ENCODE measurements at places on chromosomes 11 and 22.

DNA sequence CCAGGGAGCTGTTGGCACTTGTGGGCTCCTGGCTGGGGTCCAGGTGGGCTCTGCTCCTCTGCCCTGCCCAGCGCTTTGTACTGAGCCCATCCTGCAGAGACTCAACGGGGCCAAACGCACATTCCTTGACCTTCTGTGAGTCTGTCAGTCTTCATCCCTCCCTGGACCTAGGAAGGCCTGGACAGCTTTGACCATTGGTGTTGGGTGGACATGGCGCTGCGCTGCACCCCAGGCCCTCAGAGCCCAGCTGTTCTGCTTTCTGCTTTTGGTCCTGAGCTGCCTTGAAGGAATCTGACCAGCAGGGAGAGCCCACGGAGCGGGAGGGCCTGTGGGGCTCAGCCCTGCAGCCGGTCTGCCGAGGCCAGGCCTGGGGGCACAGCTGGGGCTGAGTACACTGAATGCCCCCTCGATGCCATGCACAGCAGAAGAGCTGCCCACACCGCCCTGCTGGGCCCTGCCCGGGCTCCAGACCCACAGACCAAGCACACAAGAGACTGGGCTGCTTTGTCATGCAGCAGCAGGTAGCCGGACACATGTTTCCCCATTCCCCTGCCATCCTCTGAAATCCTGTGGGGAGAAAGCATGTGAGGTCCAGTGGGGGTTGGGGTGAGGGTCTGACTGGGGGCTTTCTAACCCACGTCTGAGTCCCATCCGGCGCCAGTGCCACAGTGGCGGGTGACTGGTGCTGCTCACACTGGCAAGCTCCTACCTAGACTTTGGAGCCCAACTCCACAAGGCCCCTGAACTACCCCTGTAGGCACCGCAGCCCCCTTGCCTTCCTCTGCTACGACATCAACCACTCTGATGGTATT, 24.1 kb upstream of the CCDC188 start:
- DNase-seq: no peak

DNA sequence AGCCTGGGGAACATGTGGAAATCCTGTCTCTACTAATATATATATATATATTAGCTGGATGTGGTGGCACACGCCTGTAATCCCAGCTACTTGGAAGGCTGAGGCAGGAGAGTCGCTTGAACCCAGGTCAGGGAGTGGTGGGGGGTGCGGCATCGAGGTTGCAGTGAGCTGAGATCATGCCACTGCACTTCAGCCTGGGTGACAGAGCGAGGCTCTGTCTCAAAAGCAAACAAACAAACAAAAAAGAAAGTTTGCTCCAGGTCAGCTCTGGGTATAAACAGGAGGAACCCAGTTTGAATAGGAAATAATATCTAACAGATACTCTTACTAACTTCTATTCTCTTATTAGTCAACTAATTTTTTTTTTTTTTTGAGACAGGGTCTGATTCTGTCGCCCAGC, 34.3 kb upstream of the CECR2 start:
- no peak for DNase-seq

GRCh38 chr11:73872749-73873357, 3.8 kb downstream of the COA4 start:
- DNase-seq: no peak

DNA sequence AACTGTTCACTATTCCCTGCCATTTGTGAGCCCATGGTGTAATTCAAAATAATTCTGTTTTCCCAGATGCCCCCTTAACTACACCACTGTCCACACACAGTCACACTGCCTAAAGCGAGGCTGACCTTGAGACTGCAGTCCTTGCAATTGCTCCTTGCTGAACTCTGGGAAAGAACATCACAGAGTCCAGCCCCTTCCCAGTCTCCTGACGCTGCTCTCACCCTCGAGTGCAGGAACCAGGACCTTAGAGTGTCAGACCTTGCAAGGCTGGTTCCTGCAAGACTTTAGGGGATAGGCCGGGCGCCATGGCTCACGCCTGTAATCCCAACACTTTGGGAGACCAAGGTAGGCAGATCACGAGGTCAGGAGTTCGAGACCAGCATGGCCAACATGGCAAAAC, 33.6 kb downstream of the AHNAK start:
- DNase-seq: no peak

DNA sequence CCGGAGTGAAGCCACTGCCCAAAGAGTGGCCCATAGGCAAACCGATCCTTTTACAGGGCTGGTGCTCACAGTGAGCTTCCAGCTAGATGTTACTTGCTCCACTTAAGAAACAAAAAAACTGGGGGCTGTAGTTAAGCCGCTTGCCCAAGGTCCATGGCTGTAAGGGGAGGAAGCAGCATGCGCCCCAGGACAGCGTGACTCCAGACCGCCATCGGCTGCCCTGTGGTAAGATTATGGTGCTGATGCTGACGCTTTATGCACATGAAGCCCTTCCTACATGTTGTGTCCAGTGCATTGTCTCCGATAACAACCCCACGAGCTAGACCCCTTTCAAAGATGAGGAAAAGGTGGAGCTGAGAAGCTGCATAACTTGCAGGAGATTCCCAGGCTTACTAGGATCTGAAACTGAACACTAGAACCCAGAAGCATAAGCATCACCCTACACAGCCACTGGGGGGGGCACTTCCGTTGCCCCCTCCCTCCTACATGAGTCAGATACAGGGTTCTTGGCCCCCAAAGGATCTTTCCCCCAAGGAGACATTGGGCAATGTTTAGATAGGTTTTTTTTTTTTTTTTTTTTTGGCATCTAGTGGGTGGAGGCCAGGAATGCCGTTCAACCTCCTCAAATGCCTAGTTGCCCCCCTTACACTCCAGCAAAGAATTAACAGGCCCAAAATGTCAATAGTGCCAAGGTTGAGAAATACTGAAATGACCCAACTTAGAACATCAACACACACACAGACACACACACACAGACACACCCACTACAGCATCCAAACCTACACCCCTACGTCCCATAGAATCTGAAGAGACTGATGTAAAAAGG, 53.9 kb downstream of the MN1 start:
- DNase-seq: no peak

- no peak for DNase-seq
These were observed 837.7 kb upstream of the CNTN5 start for GRCh38 chr11:98183034-98183433.

GRCh38 chr11:72222106-72222891, 2.3 kb upstream of the INPPL1 start:
- no peak for DNase-seq

DNA sequence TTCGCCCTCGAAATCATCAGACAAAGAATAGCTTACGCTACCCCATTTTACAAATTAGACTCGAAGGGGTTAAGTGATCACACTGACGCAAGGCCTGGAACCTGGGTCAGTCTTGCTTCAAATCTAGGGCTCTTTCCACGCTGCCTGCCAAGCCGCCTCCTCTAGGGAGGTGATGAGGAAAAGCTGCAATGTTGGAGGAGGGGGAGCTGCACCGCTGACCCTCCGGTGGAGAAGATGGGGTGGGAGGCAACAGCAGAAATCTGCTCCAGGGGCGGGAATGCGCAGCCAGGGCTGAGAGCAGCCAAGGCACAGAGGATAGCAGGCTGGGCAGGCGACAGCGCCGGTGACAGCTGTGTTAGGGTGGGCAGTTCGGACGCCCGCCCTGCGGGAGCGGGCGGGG, 595 bp downstream of the SYVN1 start:
- no peak for DNase-seq

- DNase-seq: no peak
These were observed 37.7 kb downstream of the DDI1 start for GRCh38 chr11:104073950-104074705.

GRCh38 chr11:120343429-120343828, 7.2 kb downstream of the ARHGEF12 start:
- DNase-seq: no peak

- no peak for DNase-seq
These were observed 21.4 kb upstream of the DKK3 start for GRCh38 chr11:12029738-12030363.

DNA sequence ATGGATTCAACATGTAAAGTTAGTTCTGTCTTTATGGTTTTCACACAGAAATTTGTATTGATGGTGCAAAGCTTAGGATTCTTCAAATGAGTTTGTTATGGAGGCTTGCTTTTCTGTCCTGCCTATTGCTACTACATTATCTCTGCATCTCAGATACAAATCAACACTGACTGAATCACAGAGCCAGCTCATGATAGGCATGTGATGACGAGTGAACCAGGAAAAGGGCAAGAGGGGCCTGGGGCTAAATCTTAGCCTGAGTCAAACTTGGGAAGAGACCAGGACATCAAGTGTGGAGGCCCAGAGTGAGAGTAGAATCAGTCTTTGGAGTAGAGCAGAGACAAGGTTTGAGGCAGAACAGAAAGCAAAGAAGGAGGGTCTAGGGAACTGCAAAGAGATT, 107.1 kb upstream of the CD44 start:
- DNase-seq: no peak

DNA sequence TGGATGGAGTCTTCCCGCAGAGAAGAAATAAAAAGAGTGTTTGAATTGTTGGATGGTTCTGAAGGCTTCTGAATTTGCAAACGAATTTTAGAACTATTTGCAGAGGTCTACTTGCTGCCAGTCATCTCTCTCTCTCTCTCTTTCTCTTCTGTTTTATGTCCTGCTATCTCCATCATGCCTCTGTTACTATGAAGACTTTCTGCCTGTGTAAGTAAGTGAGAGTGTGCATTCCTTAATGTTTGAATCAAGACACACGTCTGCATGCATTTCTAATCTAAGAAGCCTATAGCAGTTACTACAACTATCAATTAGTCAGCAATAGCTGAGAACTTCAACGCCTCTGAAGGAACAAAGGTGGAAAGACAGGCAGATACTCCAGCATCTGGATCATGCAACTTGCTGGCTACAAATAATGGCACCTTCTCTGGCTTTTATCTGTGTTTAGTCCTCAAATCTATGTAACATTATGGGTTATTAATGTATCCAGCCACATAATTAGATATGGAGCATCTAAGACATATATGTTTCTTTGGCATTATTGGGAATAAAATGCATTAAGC, 191.5 kb upstream of the BLID start:
- no peak for DNase-seq

DNA sequence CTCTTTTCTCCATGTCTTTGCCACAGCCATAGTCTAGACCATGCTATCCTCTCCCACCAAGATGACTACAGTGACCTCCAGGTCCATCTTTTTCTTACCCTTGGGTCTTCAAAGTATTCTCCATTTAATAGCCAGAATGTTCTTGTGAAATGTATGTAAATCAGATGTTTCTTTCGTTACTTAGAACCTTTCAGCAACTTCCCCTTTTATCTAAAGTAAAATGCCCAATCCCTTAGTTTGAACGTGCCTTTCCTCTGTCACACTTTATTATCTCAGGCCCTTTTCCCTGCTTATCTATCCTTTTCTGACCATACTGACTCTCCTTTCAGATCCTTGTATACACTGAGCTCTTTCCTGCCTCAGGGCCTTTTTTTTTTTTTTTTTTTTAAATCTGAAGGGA, 17.9 kb downstream of the RBM4B start:
- DNase-seq: no peak

DNA sequence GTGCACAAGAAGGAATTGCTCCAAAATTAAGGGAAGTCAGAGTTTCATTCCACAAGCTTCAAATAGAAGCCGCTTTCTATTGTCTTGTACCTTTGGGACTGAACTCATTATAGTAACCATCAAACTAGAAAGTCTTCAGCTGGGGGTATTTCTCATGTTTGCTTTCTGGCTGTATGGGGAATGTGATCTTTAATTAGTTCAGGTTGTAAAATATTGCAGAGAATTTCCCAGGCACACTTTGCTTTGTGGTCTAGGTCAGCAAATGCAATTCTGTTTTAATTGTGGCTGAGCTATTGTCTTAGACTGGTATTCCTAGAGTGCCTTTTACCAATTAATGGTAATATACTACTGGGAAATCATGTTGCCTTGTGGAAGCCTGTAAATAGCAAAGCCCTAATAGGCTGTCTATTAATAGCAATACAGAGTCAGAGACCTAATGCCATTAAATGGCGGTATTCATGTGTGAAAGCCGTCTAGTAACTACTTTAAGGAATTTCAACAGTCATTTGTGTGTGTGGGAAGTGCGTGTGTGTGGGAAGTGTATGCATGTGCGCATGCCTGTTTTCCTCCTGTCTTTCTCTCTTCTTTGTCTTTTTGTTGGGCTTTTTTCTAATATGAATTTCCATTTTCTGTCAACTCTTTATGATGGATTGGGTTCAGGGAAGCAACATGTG, 276.6 kb downstream of the FAT3 start:
- DNase-seq: no peak

- no peak for DNase-seq
These were observed 7.5 kb upstream of the ST3GAL4 start for GRCh38 chr11:126347751-126348668.

GRCh38 chr11:74255741-74256375, 55.6 kb downstream of the P4HA3 start:
- DNase-seq: peak; percentile 59

DNA sequence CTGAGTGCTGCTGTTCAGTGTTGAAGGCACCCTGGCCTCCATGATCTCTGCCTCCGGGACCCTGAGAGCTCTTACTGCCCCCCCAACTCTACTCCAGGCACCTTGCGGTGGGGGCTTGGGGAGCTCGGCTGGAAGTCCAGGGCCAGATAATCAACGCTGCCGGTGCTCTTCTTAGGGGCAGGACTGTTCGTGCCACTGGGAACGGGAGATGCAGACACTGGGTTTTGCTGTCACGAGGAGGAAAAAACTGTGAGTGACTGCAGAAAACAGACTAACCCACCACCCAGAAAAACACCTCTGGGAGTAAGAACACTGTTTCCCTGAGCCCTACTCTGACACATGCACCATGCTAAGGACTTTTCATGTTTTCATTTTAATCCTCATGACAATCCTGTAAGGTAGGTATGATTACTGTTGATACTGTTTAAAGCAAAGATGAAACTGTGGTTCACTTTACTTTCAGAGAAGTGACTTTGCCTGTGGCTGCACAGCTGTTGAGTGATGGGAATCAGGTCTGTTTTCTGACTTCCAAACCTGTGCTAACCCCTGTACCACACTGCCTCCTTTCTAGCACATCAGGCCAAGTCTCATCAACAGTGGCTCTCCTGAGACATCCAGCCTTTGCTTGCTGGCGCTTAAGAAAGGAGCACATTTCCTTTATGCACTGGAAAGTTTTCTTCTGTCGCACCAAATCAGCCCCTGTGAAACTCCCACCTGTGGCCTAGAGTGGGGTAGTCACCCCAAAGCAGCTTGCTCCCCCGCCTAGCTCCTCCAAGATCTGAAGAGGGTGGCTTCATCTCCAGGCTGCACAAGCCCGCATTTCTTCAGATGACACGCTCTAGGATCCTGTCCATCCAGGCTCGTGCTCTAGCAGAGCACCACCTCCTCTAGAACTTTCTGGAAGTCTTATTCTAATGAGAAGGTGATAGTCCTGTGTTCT, 31.8 kb downstream of the USP35 start:
- DNase-seq: no peak

GRCh38 chr11:122032317-122032716, 83.7 kb downstream of the BLID start:
- DNase-seq: no peak
